ENCODE measurements at places on chromosomes 7 and 10.

GRCh38 chr7:127831318-127832219 lies 179.6 kb downstream of the SND1 start:
- no peak for DNase-seq

DNA sequence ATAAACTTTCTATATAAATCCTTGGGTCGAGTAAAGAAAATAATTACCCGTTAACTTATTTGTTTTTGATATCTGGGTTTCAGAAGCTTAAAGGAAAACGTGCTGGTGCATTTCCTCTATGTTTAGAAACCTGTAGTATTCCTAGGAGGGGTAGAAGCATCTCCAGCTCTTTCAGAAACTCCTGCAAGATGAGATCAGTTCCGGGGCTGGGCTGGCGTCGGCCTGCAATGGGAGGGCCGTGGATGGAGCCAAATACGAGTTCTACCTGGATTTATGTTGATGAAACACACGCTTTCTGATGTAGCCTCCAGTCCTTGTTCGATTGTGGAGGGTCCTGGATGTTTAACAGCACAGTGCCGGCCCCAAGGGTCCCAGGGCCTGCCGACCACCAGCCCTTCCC lies 35.8 kb upstream of the DIP2C start:
- no peak for DNase-seq

DNA sequence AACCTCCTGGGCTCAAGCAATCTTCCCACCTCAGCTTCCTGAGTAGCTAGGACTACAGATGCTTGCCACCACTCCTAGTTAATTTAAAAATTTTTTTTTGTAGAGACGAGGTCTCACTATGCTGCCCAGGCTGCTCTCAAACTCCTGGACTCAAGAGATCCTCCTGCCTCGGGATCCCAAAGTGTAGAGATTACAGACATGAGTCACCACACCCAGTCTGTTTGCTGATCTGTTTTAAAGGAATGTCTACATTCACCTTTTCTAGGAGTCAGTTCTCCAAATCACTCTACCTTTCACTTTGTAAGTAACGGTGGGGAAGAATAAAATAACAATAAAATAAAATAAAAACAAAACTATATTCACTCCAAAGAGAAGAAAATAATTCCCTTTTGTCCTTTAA lies 86.6 kb upstream of the AGBL3 start:
- no peak for DNase-seq

DNA sequence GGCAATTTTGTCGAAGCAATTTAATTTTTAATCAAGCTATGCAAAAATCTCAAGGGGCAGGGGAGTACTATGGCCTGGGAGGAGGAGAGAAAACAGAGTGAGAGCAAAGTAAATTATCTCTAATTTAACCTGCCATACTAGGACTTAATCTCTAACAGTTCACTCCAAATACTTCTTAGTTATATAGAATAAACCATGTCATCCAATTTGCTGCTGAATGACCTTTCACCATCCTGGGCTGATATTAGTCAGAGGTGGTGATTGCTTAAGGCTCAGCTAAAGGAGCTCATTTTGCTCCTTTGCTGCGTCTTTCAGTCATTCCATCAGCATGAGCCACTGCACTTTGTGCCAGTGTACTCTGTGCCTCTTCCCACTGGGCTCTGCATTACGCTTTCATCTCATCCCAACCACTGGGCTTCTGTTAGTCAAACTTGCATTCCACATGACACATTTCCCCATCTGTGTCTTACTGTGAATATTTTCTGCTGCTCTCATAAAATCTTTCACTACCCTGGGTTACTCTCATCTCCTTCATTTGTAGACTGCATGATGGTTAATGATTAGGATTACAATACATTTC lies 84.3 kb downstream of the CD36 start:
- DNase-seq, result no peak

DNA sequence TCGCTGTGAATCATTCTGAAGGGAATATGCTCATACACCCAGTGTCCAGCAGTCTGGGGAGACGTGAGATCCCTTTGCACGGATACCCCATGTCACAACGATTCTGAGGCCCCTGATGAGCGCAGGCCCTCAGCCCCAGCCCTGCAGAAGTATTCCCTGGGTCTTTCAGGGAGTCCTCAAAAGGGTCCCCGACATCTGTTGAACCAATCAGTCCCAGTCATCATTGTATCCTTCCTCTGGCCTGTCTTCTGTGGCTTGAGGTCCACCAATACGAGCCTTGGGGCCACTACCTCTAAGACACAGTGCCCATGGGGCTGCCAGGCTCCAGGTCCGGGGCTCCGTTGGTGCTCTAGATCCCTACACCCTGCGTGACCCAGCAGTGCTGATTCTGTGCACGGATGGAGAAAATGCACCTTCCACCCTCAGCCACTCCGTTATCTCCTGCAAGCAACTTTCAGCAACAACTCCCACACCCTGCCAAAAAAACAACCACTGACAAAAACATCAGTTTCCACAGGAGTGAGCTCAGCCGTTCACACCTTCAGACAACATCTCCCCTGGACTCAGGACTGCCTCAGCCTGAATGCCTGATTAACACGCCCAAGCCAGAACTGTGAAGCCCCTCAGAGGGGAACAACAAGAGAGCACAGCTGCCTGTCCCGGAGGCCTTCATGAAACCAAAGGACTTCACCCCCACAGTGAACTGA lies 46.9 kb upstream of the KDM7A start:
- DNase-seq, result no peak

DNA sequence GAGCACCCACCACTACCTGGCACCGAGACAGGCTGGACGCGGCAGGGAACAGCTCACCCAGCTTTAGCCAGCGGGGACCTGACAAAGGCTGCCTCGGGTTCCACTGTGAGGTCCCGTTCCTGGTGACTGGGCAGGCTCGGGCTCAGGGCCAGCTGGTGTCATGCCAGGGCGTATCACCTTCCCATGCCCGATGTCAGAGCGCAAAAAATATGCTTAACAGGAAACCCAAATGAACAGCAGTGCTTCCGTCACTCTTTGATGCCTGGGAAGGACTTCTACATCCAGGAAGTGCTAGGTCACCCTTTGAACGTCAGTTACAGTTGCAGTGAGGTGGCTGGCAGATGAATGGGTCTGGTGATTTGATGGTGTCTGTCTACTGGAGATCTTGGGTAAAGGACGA lies 106.0 kb downstream of the ADARB2 start:
- no peak for DNase-seq

DNA sequence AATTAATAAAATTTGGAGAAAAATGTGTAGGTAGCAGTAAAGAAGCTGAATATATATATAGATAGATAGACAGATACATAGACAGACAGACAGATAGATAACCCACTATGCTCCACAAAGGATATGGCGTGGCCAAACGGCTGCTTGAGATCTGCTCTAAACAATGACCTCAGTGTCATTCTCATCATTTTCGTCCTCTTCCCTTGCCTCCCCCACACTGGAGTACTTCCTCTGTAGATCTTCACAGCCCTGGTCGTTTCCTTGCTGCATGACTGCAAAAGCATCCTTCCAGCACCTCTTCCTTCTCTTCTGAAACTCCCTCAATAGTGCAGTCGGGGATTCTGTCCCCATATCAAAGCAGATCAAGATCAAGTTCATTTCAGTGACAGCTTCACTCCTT lies 35.6 kb upstream of the ATP6V0A4 start:
- DNase-seq, result no peak
